Keratinocyte (primary cell): ENCODE measurements at places on chromosomes 3 and 15.
A peak's percentile ranks its signal among the peaks of the same experiment; 100 is the strongest.

GRCh38 chr3:30597131-30597768 lies 9.2 kb upstream of the TGFBR2 start:
- peak; percentile 90 for DNase-seq

- no peak for DNase-seq
Observed at GRCh38 chr3:17089314-17089700, 204.6 kb downstream of the PLCL2 start.

DNA sequence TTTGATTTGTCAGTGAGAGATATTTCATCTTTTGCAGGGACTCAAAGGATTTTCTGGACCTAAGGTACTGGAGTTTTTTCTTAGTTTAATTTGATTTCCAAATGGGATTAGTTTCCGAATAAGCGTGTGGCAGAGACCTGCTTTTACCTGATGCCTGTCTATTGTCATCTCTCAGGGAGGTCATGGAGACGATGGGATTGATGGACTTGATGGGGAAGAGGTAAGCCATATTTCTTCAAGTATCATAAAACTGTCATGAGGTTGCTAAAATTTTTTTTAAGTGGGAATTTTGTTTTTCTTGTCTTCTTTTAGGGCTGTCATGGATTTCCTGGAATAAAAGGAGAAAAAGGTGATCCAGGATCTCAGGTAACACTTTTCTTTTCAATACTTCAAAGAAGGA lies 60.5 kb downstream of the COL6A5 start:
- DNase-seq = no peak

GRCh38 chr3:194087280-194087679 lies 48.7 kb upstream of the HES1 start:
- no peak for DNase-seq

- DNase-seq = no peak
Observed at GRCh38 chr3:104610730-104611652, 755.7 kb upstream of the ALCAM start.

DNA sequence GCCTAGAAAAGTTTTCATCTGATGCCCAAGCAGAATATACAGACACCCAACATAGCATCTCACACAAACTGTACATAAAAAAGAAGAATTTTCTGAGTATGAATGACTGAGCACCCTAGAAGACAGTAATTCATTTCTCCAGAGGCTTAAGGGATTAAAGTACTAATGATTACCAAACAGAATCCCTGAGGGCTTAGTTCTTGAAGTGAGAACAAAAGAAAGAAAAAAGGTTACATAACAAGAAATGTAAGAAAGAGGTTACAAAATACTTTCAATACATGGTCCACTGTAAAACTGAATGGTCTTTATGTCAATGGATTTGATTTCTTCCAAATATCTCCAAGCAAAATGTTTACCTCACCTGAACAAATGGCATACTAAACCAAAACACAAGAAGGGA lies 9.1 kb upstream of the NEK10 start:
- no peak for DNase-seq

DNA sequence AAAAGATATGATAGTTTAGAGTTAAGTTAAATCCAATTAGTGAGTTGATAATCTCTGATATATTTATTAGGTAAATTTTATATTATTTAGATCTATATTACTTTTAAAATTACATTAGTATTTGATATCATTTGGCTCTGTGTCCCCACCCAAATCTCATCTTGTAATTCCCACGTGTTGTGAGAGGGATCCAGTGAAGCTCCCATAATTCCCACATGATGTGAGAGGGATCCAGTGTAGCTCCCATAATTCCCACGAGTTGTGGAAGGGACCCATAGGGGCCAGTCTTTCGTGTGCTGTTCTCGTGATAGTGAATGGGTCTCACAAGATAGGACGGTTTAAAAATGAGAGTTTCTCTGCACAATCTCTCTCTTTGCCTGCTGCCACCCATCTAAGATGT lies 1183.6 kb downstream of the NSUN3 start:
- no peak for DNase-seq

- no peak for DNase-seq
Observed at GRCh38 chr3:9204253-9204992, 45.0 kb downstream of the SRGAP3 start.

DNA sequence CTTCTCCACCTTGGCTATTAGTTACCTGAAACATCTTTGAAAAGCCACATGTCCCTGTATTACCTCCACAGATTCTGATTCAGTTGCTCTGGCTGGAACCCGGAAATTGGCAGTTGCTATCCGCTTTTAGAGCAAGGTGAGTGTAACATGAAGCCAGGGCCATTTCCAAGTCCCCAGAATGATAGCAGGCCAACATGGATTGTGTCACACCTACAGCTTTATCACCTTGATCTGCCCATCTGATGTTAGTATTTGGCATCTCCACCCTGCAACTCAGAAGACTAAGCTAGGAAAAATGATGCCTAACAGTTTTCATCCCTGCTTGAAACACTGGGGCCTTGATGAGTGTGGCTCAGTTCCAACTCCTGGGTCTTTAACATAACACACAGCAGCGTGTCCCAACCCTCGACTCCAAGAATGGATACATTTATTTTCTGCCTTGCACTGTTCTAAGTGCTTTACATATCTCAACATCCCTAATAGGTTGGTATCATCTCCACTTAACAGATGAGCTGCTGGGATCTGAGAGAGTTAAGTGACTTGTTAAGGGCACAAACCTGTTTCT lies 21.3 kb upstream of the NUDT16 start:
- no peak for DNase-seq

DNA sequence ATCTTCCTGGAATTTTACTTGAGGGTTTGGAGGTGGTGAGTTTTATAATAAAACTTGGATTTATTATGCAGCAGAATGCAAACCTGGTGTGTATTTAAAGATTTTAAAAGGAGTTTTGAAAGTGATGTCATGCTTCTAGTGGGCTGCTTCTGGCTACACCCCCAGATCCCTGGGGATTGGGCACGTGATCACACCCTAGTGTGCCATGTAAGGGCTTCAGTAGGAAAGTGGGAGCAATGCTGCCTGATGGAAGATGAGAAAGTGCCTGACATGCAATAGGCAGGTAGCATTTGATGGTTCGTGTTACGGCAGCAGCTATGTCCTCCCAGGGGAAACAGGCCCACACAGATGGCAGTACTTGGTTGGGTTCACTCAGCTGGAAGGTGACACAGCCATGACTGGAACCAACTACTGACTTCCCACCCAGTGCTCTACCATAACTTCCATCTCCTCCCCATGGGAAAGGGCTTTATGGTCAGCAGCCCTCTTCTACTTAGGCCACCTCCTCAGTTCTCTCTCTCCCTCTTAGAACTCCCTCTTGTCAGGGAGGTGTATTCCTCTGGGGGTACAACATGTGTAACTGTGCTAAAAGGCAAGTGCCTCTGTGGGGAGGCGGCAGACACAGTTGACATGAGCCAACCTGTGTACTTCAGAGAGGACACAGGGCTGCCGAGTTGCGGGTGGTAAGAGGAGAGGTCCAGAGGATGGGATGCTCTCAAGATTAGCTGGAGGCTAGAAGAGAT lies 5.6 kb downstream of the ITPKA start:
- no peak for DNase-seq

DNA sequence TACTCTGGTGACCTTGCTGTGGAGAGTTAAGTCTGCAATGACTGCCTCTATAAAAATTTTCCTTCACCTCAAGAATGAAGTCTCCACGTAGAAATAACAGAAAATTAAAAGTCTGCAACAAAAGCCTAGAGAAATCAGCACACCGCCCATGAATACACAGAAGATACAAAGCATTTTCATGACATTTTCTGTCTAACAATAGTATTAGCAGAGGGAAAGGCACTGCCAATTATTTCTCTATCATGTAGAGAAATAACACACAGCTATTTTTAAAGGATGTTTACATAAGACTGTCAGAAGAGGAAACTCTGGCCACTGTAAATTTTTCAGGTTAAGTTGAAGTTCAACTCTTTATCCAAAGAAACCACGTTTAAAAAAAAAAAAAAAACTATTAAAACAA lies 80.8 kb downstream of the GSK3B start:
- no peak for DNase-seq
